ENCODE measurements at places on chromosomes 7 and 10.

DNA sequence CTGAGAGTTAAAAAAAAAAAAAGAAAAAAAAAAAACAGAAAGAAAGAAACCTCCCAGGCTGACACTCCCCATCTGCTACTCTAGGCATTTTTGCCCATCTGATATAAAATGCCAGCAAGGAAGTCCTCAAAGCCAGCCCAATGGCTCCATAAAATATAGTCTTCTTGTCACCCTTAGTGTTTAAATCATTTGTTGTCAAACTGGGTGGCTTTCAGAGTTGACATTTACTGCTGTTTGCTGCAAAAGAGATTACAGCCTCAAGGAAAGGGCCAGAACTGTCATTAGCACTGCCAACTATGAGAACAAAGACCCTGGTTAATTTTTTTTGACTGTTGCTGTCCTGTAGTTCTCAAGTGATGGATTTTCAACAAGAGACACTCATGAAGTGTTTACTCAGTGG, 86.5 kb downstream of the TRIL start:
- DNase-seq = no peak

GRCh38 chr10:64041989-64042490, 520.8 kb downstream of the REEP3 start:
- DNase-seq = no peak

GRCh38 chr10:11560076-11560709, 51.3 kb downstream of the USP6NL start:
- DNase-seq = peak; percentile 22

- DNase-seq = no peak
These were observed 4.9 kb downstream of the CADPS2 start for GRCh38 chr7:122881324-122881723.
